CD4-positive, alpha-beta T cell treated with Interleukin-15 for 4 hours (primary cell): ENCODE measurements at places on chromosomes 5 and 9.

GRCh38 chr5:61811052-61811451, 479.0 kb downstream of the ZSWIM6 start:
- DNase-seq: no peak

- DNase-seq: no peak
Observed at GRCh38 chr5:178630475-178630930, 3.7 kb upstream of the CLK4 start.

- no peak for DNase-seq
Observed at GRCh38 chr5:152546493-152546892, 141.4 kb upstream of the NMUR2 start.

DNA sequence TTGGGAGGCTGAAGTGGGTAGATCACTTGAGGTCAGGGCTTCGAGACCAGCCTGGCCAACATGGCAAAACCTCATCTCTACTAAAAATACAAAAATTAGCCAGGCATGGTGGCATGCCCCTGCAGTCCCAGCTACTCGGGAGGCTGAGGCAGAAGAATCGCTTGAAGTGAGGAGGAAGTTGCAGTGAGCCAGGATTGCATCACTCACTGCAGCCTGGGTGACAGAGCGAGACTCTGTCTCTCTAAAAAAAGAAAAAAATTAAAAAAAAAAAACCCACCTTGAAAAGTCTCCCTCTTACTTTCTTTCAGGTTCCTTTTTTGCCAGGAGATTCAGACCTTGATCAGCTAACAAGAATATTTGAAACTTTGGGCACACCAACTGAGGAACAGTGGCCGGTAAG, 34.2 kb downstream of the CDK7 start:
- DNase-seq: no peak

DNA sequence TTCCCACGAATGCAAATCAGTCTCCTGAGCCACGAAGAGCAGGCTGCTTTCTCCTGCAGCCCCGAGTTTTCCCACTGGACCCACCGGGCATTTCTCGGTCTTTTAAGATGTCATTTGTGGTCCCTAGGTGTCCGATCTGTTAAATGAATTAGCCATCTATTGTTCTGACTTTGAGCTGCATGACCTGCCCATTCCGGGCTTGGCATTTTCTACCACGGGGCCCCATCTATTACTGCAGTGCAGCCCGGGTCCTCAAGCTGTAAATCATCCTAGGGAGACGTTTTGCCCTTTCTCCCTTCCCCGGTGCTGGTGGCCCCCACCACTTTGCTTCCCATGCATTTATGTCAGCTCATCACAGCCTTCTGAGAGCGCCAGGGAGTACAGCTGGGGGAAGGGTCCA, 405.4 kb downstream of the IRX1 start:
- no peak for DNase-seq

GRCh38 chr9:70488098-70488792, 73.8 kb upstream of the KLF9 start:
- no peak for DNase-seq

- DNase-seq: no peak
Observed at GRCh38 chr5:65663804-65664521, 39.1 kb downstream of the SHLD3 start.

DNA sequence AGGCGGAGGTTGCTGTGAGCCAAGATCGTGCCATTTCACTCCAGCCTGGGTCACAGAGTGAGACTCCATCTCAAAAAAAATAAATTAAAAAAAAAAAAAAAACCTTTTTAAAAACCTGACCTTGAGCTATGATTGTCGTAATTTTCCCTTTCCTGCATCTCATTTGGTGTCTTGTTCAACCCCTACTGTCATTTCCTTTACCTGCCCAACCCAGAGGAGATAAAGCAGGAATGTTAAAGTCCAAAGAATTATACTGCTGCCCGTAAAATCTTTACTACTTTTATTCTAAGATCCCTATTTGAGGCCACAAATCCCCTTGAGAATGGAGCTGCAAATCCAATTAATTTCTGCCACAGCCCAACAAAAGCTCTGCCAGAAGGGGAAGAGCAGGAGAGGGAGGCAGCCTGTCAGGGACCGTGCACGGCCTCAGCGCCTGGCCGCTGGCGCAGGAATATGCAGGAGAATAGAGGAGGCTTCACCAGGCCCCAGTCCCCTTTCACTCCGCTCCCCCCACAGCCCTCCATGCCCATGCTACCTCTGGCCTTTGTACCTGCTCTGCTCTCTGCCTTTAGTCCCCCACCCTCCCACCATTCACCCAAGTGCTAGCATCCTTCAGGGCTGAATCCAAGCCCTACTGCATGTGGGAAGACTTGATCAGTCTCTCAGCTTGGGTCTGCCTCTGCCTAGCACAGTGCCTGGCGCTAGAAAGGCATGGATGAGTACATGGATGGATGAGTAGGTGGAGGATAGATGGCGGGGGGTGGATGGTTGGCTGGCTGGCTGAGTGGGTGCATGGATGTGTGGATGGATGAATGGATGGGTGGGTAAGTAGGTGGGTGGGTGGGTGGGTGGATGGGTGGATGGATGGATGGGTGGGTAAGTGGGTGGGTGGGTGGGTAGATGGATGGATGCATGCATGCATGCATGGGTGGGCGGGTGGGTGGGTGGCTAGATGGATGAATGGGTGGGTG, 99.8 kb upstream of the SARDH start:
- DNase-seq: no peak

DNA sequence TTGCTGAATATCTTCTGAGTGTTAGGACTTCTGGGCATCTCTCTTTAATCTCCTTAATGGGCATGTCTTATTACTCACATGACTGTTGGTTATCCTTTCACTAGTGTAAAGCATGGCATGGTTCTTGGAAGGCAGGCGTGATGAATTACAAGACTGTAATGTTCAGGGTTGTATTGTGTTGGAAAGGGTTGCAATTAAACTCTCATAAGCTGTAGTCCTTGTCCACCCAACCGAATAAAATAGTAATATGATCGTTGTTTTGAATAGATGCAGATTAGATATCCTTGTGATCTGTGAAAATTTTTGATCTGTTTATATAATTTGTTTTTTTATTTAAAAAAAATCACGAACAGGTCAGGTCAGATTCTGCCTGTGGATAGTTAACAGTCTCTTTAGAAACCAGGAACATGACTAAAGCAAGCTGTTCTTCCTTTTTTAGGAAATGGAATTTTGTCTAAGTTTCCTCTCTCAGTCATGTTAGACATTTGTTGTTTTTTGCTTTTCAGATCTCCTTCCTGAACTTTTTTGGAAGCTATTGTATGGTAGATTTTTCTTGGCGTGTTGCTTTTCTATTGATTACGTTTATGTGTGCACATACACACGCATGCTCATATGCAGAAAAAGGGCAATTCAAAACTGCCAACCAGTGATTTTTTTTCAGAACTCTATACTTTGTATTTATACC, 121.8 kb downstream of the ARHGEF28 start:
- DNase-seq: no peak

DNA sequence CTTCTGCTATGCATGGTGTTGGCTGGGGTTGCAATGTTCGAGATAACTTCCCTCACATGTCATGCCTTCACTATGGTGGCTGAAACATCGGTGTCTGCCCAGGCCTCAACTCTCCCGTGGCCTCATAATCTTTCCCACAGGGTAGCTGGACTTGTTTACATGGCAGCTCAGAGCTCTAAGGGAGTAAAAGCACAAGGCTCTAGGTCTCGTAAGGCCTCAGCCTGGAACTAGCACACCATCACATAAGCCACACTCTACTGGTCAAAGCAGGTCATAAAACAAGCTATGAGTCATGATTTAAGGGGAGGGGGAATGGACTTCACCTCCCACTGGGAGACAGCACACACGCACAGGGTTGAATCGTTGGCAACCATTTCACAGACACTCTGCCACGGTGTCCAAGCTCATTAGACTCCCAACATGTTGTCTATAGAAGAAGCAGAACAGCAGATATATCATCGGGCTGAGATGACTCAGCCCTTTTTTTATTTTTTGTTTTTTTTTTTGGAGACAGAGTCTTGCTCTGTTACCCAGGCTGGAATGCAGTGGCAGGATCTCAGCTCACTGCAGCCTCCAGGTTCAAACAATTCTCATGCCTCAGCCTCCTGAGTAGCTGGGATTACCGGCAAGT, 66.8 kb upstream of the IL17B start:
- DNase-seq: no peak

DNA sequence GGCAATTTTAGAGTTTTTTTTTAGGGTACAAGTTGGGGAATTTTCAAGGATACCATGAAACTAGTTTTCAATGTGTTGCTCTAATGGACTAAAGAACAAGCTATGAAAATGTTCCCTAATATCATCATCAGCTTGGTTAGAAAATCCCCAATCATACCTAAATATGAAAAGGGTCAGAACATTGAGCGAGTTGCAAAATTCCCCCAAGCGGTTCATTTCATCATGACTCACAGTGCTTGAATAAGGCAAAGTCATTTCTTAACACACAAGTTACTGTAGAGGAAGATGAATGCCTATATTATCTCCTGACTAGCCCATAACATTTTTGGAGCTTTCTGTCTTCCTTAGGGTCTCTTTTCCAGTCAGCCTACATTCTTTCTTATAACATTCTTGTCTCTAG, 62.7 kb downstream of the ST8SIA4 start:
- peak; percentile 43 for DNase-seq

DNA sequence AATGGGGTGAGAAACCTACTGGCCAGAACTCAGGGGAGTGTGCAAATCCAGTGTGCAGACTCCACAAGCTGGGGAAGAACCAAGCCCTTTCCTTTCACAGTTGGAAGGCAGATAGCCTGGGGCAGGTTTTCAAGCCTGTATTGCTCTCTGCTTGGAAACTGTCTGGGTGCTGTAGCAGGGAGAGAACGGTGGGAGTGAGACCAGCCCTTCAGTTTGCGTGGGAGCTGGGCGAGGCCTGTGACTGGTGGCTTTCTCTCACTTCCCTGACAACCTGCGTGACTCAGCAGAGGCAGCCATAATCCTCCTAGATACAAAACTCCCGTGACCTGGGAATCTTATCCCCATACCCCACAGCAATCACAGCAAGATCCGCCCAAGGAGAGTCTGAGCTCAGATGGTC, 44.9 kb upstream of the SNCAIP start:
- DNase-seq: no peak

DNA sequence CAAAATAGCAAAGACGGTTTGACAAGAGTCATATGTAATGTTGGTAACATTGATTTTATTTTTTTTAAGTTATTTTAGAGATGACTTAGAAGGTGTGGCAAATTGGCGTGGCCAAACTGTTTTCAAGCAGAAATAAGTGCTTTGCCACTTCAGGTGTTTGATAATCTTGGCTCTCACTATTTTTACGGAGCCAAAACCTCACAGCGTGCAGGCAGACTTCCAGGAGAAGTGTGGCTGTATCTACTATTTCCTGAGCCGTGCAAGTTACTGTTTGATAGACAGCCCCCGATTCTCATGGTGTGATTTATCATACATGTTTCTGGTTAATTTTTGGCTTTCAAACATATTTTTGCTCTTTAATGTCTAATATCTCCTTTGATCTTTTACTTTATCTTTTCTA, 269.5 kb downstream of the ADAMTSL1 start:
- DNase-seq: no peak

- no peak for DNase-seq
Observed at GRCh38 chr5:41252036-41252435, 38.7 kb upstream of the C6 start.

GRCh38 chr9:9893837-9894236, 719.0 kb downstream of the PTPRD start:
- DNase-seq: no peak

- DNase-seq: no peak
Observed at GRCh38 chr9:94545940-94546339, 8.9 kb upstream of the PCAT7 start.

DNA sequence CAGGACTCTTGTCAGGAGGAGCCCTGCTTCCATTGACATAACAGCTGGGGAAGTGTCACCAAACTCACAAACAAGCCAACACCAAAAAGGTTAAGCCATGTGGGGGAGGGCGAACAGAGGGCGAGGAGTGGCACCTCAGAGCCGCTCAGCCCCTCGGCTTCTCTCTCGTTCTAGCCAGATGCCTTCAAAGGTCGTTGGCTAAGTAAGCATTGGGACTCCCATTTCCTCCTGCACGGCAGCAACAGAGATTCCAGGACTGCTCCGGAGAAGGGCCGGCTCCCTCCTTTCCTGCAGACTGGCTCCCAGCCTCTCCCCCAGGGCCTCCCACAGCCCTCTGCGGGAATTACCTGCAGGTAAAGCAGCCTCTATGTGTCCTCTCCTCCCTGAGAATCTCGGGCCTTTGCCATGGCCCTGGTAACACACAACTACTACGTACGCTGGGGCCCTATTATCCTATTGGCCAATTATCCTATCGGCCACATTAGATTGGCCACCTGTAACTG, 52.1 kb upstream of the RNU6ATAC start:
- DNase-seq: no peak

DNA sequence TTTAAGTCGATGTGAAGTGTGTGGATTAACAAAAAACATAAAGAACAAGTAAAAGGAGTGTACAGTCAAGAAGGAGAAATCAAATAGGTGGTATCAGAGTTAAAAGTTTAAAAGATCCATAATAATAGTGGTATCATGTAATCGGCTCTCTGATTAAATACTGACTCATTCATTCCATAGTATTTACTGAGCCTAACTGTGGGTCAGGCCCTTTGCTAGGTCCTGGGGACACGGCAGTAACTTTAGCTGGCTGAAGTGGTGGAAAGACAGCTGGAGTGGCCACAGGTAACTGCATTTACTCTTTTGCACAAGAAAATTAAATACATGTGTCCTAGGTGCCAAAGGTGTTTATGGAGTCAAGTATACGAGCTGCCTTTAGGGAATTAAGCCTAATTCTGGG, 124.0 kb downstream of the GNAQ start:
- no peak for DNase-seq

GRCh38 chr9:35905912-35906679, at the start of gene HRCT1:
Gene HRCT1, plus strand, starts transcription at chr9:35906202. Its CDS starts 86 bp downstream, at chr9:35906288.
- DNase-seq: no peak

- no peak for DNase-seq
Observed at GRCh38 chr9:122807271-122807900, 7.5 kb downstream of the OR1K1 start.

DNA sequence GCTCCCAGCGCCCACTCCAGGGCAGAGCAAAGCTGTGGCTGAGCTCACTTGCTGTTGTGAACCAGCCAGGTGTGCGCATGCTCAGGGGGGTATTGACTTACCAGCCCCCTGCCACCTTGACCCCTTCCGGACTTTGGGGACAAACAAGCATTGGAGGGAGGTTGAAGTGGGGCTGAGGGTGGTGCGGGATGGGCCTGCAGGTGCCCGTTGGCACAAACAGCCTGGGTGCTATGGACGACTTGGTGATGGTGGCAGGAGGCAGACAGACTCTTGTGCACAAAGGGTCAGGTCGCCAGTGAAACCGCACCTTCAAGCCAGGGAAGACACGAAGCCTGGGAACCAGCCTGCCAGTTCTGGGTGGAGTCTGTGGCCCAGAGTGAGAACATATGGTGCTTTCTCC, 858.5 kb upstream of the PTPRD start:
- DNase-seq: no peak

DNA sequence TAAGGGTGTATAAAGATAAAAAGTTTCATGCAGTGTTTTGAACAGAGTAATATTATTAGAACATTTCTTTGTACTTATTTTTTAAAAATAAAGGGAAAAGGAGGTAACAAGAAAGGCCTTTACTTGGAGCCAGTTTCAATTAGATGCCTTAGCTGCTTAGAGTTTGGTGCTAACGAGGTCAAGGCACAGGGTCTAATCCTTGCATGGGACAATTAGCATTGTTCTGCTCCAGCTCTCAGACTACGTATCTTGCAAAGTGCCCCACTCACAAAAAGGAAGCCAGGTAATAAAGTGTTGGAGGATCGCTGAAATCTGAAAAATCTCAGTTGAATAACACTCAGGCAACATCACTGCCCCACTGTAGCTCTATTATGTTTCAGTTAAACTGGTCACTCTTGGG, 2011.3 kb downstream of the EFNA5 start:
- DNase-seq: no peak
